ENCODE measurements at places on chromosomes 16 and 17.

GRCh38 chr16:74431516-74431915, 10.2 kb upstream of the CLEC18B start:
- DNase-seq: no peak

GRCh38 chr17:39591958-39592954, 15.5 kb downstream of the NEUROD2 start:
- DNase-seq: peak; percentile 57

- no peak for DNase-seq
Observed at GRCh38 chr17:71986886-71987285, 133.9 kb upstream of the SOX9 start.

- DNase-seq: peak; percentile 26
Observed at GRCh38 chr17:2707721-2708584, 3.6 kb downstream of the CLUH start.

DNA sequence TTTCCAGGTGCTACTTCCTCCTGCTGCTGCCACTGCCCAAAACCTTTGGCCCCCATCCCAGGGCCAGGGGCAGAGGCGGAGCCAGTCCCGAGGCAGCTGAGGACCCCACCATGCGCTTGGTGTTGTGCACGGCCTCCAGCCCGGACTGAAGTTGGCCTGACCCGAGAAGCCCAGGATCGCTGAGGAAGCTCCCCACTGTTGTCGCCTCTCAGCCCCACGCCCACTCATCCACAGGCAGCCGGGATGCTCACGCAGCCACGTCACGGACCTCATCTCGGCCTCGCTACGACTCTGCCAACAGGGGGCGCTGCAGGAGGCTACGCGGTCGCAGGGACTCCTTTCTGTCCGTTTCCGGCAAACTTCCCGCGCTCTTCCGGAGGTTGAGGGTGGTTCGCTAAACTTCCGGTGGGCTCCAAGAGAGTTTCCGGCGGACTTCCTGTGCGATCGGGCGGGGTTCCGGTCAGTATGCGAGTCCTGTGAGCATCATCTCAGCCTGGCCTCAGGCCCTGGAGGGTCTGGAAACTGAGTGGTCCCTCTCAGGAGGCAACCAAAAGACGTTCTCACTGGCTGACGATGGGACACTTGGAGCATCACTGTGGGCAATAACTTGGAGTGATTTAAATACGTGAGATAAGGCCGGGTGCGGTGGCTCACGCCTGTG, 12.4 kb downstream of the ZG16B start:
- DNase-seq: no peak

DNA sequence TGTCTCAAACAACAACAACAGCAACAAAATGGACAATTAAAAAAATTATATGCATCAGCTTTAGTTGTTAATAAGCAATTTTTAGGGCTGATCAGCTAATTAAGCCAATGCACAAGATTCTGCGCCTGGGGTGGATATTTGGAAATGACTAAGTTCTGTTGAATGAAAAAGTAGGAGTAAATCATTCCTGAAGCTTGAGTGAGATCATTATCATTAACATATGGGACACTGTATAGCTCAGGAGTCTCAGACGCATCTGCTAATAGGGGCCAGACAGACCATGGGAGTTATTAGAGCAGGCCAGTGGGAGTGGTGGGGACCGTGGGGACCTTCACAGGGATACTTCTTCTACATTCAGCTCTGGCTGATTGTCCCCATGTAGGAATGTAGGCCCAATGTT, 22.8 kb downstream of the IRX5 start:
- no peak for DNase-seq

DNA sequence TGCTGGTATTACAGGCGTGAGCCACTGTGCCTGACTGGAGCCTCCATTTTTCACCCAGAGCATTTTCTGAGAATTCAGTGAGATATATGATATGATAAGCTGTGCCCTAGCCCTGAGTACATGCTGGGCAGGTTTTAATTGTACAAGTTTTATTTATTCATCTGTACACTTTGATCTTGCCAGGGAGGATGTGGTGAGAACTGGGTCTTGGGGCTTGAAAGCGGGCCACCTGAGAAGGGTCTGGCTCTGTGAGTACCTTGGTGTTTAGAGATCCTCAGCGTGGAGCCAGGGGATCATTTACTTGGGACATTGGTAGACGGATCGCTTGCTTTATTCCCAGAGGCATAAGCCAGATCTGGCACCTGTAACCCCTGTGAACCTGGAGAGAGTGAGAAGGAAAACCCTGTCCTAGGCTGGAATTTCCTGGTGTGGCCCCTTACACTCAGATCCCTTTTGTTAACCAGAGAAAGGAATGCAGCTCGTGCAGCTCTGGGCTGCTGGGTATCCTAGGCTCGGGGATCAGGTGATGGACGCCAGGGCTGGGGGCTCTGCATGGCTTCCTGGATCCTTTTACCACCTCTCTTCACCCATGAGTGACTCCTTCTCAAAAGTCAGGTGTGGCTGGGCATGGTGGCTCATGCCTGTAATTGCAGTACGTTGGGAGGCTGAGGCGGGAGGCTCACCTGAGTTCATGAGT, 91.9 kb downstream of the ABCC1 start:
- no peak for DNase-seq

DNA sequence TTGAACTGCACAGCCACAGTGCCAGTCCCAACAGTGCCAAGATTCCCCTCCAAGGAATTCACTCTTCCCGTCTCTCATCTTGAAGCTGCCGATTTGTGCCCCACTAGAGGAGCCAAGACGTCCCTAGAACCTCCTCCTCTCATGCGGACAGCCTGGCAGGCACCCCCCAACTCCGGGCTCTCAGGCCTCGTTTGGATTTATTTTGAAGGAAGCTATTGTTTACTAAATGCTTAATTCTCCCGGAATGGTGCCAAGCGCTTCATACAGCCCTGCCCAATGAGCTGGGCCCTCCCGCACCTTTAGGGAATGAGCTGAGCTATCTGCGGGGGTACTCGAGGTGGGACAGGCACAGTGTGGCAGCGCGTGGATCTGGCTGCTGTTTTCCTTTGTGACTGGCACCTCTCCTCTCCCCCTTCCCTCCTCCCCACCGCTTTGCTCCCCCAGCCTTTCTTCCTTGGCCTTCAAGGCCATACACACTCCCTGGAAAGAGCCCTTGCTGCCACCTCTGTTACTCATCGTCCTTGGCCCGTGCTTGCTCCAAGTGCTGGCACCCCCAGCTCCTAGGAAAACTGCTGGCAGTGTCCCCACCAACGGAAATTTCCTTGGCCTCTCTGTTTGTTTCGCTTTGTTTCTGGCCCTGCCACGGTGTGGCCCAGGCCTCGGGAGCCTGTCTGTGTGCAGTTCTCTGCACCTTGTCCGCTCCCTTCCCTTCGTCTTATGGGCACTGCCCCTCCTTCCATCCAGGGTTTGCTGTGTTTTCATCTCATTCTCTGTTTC, 49.9 kb upstream of the CDR2 start:
- DNase-seq: peak; percentile 80

GRCh38 chr17:4483012-4483840, 15.5 kb upstream of the SPNS2 start:
- no peak for DNase-seq

DNA sequence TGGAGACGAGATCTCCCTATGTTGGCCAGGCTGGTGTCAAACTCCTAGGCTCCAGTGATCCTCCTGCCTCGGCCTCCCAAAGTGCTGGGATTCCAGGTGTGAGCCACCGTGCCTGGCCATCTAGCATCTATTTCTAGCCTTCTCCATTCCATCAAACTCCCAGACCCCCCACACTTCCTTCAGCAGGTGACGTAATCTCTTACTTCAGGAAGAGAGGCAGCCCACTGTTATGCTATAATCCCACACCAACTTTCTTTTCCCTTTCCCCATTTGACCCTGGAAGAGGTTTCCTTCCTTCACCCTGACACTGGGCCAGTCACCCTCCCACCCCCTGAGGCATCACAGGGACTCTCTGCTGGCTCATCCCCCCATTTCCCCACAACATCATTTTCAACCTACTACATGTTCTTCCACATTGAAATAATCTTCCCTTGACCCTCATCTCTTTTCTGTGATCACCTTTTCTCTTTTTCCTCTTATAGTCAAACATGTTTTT, 7.6 kb downstream of the ITGA2B start:
- no peak for DNase-seq

GRCh38 chr17:42248351-42249179, 27.6 kb downstream of the STAT5B start:
- DNase-seq: peak; percentile 70

DNA sequence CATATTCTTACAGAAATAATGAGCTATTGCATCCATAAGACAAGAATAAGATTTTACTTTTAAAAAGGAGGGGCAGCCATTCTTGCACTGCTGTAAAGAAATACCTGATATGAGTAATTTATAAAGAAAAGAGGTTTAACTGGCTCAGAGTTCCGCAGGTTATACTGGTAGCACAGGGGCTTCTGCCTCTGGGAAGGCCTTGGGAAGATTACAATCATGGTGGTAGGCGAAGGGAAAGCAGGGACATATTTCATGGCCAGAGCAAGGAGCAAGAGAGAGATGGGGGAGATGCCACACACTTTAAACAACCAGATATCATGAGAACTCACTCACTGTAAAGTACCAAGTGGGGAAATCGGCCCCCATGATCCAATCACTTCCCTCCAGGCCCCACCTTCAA, 20.9 kb upstream of the CSNK2A2 start:
- DNase-seq: no peak

- peak; percentile 30 for DNase-seq
Observed at GRCh38 chr16:3454093-3454492, 10.6 kb downstream of the NAA60 start.

GRCh38 chr17:9890124-9890523, 14.9 kb downstream of the RCVRN start:
- peak; percentile 23 for DNase-seq

GRCh38 chr16:69131839-69132423, 457 bp downstream of the CHTF8 start:
- DNase-seq: peak; percentile 88

DNA sequence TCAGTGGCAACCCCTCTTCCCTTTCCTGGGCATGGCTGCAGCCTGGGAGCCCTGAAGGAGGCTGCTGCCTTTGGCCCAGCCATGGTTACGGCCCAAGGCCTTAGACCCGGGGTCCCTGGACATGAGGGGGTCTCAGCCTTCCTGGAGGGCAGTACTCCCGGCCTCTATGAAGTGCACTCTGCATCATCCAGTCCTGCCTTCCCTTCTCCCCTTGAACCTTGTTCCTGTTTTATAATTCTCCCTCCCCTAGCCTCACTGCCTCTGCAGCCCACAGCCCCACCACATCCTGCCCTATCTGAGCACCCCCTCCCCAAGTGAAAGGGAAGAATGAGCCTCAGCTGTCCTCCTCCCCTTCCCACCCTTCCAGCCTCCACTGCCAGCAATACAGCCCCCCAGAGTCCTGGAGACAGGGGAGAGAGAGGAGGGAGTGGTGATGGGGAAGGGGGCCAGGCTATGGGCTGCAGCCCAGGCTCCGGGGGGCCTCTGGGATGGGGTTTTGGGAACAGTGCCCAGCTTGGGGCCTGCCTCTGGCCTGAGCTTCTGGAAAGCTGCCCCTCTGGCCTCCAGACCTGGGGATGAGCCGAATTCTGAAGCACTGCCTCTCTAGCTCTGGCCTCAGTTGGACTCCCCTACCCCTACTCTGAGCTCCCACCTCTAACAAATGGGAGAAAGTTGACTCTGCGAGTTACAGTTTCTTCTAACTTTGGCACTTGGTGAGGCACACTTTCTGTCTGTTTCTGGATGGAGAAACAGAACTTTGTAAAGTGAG, 7.6 kb downstream of the CCR7 start:
- no peak for DNase-seq

DNA sequence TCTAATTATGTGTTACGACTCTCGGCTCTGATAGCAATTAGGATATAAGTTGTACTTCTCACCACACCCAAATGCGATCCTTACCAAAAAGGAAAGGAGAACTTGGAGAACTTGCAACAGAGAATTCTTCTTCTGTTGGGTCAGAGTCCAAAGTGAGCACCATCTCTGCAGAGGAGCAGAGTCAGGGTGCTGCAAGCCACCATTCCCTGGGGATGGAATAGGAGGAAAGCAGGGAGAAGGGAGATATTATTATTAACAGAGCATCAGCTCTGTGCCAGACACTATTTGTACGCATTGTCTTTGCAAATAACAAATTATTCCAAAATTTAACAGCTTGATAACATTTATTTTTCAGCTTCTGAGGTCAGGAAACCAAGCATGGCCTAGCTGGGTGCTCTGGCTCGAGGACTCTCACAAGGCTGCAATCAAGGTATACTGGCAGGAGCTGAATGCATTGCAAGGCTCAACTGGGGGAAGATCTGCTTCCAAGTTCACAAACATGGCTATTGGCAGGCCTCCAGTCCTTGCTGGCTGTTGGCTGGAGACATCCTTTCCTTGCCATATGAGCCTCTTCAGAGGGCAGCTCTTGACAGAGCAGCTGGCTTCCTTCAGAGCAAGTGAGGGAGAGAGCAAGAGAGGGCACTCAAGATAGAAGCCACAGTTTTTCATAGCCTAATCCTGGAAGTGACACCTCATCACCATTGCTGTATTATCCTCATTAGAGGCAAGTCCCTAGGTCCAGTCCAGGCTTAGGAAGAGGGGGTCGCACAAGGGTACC, 296.2 kb upstream of the CDH5 start:
- peak; percentile 39 for DNase-seq

GRCh38 chr16:12801511-12802042, 2.1 kb downstream of the CPPED1 start:
- DNase-seq: peak; percentile 95

DNA sequence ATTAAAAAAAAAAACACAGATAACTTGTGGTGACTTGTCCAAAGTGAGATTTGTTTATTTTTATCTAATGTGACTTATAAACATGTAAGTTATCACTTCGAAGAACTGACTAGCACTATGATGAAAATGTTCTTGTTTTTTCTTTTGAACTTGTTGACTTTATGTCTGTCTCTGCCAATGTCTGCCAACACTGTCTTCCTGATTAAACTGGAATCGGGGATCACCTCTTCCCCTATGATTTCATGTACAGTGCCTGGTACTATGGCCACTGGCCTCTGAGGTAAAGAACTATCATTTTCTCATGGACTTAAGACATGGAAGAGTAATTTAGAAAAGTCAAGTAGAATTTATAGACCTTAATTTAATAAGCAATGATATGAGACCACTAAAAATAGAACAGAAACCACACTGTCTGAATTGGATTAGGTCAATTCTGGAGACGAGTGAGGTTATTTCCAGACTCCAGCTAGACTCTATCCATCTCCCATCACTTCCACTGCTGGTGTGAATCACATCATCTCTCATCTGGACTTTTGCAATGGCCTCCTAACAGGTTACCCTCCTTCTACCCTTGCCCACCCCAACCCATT, 8.9 kb downstream of the C17orf78 start:
- DNase-seq: no peak

- no peak for DNase-seq
Observed at GRCh38 chr17:64785011-64785421, 122.9 kb upstream of the SMURF2 start.

GRCh38 chr17:3528880-3529511, 28.6 kb downstream of the TRPV3 start:
- peak; percentile 6 for DNase-seq

GRCh38 chr17:38352245-38353085, 821 bp downstream of the SOCS7 start:
- DNase-seq: peak; percentile 47

GRCh38 chr16:49058382-49058781, 223.3 kb downstream of the CBLN1 start:
- DNase-seq: no peak

DNA sequence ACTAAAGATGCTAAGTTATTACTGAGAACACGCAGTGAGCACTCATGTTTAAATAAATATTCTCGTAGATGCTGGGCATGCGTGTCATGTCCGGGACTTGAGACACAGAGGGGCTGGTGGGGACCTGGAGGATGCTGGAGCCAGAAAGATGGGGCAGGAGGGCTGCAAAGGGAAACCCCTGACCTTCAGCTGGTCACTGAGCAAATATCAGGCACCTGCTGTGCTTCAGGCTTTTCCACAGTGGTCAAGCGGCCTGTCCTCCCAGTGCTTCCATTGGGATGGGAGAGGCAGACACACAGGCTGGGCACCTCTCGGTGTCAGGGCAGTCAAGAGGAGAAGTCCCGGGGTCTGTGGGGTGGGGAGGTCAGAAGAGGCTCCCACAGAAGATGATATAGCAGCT, 211.4 kb downstream of the GSG1L start:
- DNase-seq: no peak

Data from EH (cell line).